NCI-H460 (cell line): ENCODE measurements at places on chromosomes 4 and X. TPM values are rescaled to one million over a fixed set of nuclear protein-coding genes. Genes with fewer than 3 reads are reported as not detected.

DNA sequence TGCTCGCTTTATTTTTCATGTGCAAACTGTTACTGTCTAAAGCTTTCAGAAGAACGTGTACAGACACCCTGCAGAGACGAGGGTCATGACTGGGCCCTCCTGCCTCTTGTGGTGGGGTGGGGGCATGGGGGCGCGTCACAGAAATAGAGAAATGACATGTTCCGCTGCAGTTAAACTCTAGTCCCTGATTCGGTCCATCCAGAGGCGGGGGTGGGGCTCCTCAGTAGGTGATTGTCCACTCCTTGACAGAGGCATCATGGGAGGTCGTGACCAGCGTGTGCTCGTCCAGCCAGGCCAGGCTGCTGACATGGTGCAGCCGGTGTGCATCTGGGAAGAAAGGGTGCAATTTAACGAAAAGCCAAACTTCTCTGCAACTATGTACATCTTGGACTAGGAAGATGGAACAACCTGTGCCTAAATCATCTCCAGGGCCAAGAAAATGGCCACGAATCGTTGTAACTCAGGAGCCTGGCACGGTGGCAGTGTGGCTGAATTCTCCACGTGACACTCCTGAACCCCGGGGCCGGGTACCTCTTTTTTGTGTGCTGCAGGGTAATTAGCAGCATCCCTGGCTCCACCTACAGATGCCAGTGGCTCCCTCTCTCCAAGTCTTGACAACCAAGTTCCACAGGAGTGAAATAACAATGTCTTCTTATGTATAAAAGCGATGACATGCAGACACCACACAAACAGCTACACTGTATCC lies 41.3 kb downstream of the WDR1 start:
- DNase-seq: no peak

DNA sequence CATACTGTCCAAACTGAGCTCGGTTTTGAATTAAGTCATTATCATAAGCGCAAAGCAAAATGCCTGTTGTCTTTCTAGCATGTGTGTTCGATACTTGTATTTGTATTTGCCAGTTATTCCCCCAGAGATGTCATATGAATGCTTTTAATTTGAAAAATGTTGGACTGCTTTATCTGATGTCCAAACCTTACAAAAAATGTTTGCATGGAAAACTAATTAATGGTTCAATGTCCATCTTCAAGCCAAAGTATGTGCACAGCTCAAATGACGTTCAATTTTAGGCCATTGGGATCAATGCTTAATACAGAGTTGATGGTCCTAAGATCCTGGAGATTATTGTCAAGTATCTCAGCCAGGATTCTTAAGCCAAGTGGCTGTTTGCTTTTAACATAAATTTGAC lies 17.2 kb upstream of the HPGDS start:
- no peak for DNase-seq

- DNase-seq: no peak
Observed at GRCh38 chrX:46957297-46957696, 45.1 kb downstream of the JADE3 start.

- no peak for DNase-seq
Observed at GRCh38 chr4:49063670-49064069, 77.6 kb downstream of the CWH43 start.

- no peak for DNase-seq
Observed at GRCh38 chrX:82141942-82142341, 940.0 kb downstream of the SH3BGRL start.

- no peak for DNase-seq
Observed at GRCh38 chr4:185800266-185800945, 11.6 kb downstream of the SORBS2 start.

DNA sequence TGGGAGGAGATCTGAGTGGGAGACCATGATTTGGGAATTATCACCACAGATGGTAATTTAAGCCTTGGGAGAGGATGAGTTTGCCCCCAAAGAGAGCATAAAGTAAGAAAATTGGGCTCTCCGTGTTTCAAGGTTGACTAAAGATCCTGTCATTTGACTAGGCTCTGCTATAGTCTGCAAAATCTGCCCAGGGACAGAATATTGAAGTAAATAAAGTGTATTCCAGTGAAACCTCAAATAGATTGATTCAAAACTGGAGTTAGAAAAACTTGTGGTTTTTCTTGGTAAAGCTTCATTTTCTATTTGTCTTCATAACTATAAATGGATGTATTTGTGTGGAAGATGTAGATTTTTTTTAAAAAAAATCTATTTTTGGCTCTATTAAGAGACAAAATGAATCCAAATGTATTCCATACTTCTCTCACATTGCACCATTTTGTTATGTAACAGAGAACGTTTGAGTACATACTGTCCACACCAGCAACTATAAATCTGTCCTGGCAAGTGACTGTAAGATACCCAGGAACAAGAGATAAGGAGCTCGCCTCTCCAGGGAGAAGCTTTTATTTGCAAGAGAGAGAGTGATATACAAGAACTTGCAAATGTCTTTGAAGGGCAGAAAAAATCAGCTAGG lies 170.2 kb downstream of the CBR4 start:
- no peak for DNase-seq

DNA sequence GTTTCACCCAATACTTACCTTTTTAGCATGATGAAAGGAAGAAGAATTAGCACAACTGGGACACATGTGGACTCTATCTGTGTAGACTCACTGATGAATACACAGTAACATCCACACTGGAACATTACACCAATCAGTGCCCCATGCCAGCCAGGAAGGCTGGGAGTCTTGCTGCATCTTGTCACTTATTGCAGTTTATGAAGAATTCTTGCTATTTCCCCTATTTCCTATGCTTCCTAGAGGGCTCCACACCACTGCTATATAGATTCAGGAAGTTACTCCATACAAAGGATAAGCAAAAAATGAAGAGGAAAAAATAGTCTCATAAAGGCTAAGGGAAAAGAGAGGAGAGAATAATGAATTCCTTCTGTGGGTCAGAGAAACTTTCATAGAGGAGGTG lies 201.0 kb downstream of the CAMK2D start:
- no peak for DNase-seq

DNA sequence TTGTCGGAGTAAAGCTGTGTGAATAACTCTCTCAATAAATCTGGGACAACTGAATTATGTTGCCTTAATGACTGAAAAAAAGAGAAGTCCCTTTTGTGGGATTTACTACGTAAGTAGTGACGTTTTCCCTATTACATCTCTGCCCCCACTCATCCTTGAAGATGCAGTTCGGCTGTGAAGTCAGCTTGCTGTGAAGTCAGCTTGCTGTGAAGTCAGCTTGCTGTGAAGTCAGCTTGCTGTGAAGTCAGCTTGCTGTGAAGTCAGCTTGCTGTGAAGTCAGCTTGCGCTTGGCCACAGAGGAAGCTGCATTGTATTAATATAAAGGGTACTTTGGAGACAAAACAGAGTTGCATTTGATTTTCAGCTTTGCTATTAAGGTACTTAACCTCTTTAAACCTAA lies 8.0 kb upstream of the VAMP7 start:
- DNase-seq: no peak

GRCh38 chrX:7385131-7385530 lies 237.2 kb upstream of the PUDP start:
- DNase-seq: no peak

GRCh38 chr4:152255437-152255836 lies 280.5 kb downstream of the FBXW7 start:
- no peak for DNase-seq

GRCh38 chrX:52415304-52415703 lies 46.5 kb downstream of the XAGE2 start:
- DNase-seq: no peak

DNA sequence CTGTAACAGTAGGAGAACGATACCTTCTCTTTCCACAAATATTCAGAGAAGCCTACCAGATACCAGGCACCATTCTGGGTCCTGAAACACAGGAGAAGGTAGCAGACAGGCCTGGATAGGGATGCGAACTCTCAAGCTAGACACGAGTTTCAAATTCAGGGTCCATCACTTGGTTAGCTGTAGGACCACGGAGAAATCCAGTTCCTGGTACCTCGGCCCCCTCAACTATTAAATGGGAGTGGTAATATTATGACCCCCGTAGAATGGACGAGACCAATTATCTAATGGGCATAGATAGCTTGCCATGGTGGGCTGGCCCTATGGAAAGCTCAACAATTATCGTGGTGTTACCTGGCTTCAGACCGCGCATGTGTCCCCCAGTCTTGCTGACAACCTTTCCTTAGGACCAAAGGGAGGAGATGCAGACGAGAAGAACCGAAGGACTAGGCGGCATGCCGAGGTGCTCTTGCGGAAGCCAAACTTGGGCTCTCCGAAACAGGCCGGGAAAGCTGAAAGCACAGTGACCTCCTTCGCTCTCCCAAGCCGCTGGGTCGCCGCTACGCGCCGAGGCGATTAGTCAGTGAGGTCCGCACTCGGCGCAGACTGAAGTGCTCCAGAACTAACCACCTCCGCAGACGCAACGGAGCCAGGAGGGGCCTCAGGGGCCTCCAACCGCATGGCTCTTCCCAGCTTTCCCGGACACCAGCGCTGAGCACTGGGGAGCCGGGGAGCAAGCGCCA lies 19.6 kb downstream of the NKX3-2 start:
- no peak for DNase-seq

DNA sequence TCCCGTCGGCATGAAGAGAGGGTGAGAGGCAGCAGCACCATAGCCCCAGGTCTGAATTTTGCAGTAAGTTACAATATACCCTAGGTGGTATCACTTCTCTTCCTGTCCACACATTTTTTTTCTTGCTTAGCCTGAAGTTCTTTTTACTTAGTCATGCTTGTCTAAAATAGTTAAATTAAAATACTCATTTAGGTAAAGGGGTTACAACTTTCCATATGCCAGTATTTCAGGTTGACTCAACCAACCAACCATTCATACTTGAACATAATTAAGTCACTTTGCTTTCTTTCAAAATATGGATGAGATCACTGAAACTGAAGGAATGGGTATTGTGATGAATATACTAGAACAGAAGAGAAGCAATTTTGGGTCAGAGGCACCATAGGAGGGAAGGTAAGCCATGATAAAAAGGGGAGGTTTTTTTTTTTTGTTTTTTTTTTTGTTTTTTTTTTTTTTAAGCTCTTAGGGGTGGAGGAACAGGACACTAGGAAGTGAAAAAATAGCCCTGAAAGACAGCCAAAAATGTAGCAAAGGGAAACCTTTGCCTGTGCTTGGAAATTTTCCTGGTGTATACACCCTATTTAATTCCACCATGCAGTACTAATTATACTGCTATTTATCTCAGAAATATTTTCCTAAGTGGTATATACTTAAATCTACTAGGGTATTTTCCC lies 41.8 kb downstream of the RPS6KA3 start:
- no peak for DNase-seq

- DNase-seq: no peak
Observed at GRCh38 chr4:37742149-37742548, 56.0 kb upstream of the RELL1 start.

DNA sequence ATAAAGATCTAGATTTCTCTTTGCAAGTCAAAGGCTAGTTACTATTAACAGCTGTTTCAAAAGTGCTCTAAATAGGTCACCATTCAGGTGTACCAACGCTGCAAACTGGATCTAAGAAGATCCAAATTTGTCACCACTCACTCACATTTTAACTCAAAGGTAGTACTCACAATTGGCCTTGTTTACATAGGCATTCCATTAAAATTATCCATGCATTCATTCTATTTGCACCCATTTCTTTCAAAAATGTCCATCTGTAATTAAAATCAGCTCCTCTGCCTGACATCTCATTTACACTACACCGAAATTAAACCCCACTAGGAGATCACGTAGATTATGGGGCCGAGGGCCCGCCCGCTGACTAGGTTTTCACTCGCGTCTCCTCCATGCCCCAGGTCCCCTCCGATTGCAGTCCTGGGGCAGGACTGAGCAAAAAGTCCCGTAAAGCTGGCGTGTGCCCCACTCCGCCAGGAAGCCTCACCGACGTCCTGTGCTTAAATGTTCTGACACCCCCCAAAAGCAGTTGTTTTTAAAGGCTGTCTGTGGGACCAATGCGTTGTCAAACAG lies 1.3 kb upstream of the ING2 start:
- DNase-seq: no peak

GRCh38 chr4:41177016-41177415 lies 37.3 kb downstream of the APBB2 start:
- no peak for DNase-seq

- no peak for DNase-seq
Observed at GRCh38 chr4:2698504-2698903, 57.6 kb downstream of the TNIP2 start.

- no peak for DNase-seq
Observed at GRCh38 chr4:102139932-102140331, 205.3 kb downstream of the SLC39A8 start.

- DNase-seq: peak; percentile 80
Observed at GRCh38 chrX:35890699-35891098, 28.8 kb upstream of the CFAP47 start.

- no peak for DNase-seq
Observed at GRCh38 chr4:55729351-55730279, 90.0 kb upstream of the EXOC1L start.

DNA sequence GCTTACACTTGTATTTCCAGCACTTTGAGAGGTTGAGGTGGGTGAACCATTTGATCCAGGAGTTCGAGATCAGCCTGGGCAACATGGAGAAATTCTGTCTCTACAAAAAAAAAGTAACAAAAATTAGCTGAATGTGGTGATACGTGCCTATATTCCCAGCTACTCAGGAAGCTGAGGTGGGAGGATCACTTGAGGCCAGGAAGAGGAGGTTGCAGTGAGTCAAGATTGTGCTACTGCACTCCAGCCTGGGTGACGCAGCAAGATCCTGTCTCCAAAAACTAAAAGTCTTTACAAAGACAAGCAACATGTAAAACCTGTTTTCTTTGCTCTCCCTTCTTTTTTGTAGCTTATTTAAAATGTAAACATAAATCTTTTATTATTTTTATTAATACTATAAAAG lies 1156.1 kb downstream of the FAT4 start:
- no peak for DNase-seq

- DNase-seq: no peak
Observed at GRCh38 chr4:159767406-159767805, 664.5 kb downstream of the RAPGEF2 start.

DNA sequence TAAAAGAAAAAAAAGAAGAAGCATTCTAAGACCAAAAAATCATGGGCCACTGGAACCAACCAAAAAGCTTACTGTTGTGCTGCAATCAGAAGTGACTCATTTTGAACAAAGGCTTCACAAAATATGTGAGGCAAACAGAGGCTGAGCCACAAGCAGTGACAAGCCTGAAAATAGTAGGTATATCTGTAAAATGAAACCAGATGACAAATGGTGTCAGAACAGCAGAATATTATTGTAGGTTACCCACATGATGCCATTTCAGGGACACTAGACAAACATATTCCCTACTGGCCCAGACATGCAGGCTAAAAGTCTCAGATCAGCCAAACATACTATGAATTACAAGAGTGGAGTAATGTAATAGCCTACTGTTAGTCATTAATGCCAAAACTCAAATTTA lies 1301.8 kb upstream of the DIAPH2 start:
- DNase-seq: no peak

- no peak for DNase-seq
Observed at GRCh38 chrX:27598312-27598711, 8.2 kb downstream of the DCAF8L2 start.

The MAGEA4 gene
- total RNA-seq: not detected in 2 replicates

The SMAD1 gene
- total RNA-seq: 17.4 and 23.1 TPM in 2 replicates

The USP51 gene
- total RNA-seq: 0.49 and 0.67 TPM in 2 replicates

The HS6ST2 gene
- 37.8 and 39.1 TPM in 2 replicates for total RNA-seq

The HTN1 gene
- not detected in 2 replicates for total RNA-seq

The GPC3 gene
- total RNA-seq: not detected in 2 replicates

The EMCN gene
- total RNA-seq: not detected in 2 replicates

The STATH gene
- total RNA-seq: not detected in 2 replicates

The MAGEB3 gene
- not detected in 2 replicates for total RNA-seq

The CT45A2 gene
- not detected in 2 replicates for total RNA-seq

The LONRF3 gene
- 9.1 and 11.8 TPM in 2 replicates for total RNA-seq

The GPR78 gene
- total RNA-seq: not detected in 2 replicates

The PDCL2 gene
- total RNA-seq: not detected in 2 replicates

The GPRASP3 gene
- 2.3 and 3.2 TPM in 2 replicates for total RNA-seq

The ARHGEF6 gene
- 2.7 and 3.4 TPM in 2 replicates for total RNA-seq

The C4orf51 gene
- not detected in 2 replicates for total RNA-seq

The SASH3 gene
- total RNA-seq: not detected in 2 replicates

The GAGE13 gene
- total RNA-seq: not detected in 2 replicates
